ENCODE measurements at places on chromosomes 12 and 14. TPM values are rescaled to one million over a fixed set of nuclear protein-coding genes. Genes with fewer than 3 reads are reported as not detected.

- no peak for DNase-seq
Observed at GRCh38 chr14:71290301-71290700, 383.0 kb downstream of the PCNX1 start.

DNA sequence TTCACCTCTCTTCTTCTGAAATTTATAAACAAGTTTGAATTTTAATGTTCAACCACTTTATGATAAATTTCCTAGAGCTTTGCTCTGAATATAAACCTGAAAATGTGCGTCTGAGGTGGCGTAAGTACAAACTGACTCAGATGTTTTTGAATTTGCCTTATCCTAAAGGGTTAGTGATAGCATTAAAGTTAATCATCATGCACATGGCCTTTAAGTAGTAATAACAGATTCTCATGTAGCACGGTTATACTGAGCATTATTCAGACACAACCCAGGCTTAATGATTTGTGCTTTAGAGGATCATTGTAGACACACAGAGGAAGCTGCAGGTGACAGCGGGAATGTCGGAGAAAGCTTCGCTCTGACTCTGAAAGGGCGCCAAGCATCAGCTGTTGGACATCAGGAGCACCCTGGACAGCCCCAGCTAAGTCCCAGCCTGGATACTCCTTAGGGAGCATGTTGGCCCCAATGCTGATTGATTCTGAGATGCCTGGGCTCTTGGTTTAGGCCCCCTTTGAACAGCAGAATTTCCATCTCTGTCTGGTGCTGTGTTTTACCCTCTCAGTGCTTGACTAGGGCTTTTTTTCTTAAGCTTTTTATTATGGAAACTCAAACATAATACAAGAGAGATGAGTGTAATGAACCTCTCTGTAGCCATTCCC lies 91.1 kb downstream of the PLXNC1 start:
- no peak for DNase-seq

The DDX47 gene
- 56.9 TPM for total RNA-seq

GRCh38 chr14:33611405-33612196 lies 339.3 kb downstream of the EGLN3 start:
- DNase-seq, result no peak

GRCh38 chr12:7834701-7835100 lies 38.0 kb downstream of the SLC2A14 start:
- no peak for DNase-seq

GRCh38 chr12:125083072-125083471 lies 17.8 kb downstream of the AACS start:
- no peak for DNase-seq

GRCh38 chr14:89408907-89409700 lies 7.9 kb downstream of the FOXN3 start:
- peak; percentile 20 for DNase-seq

DNA sequence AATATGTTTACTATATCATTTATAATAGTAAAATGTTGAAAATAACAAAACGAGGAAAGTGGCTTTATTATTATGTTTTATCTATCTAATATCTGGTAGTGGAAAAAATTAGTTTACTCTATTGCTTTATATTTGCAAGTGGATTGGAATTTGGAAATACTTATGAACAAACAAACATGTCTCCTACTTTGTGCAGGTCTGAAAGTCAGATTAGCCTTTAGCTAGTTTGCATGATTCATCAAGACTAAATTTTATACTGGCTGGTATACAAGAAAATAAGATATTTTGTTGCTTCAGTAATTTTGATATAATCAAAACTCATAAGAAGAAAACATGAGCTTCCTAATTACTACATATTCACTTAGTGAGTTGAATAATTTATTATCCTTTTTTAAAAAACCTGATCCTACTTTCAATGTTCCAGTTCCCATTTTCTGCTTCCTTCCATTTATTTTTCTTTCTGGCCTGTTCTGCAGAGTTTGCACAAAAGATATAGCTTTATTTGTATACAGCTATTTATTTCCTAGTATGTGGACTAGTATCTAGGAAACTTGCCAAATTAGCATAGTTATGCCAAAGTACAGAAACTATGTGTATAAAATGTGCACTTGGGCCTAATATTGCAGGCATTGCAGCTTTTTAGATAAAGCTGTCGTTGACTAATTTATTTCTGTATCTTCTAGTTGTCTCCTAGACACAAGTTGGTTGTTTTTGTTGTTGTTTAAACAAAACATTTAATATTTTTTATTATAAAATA lies 122.0 kb downstream of the AKAP6 start:
- DNase-seq, result no peak

The ASPG gene
- not detected for total RNA-seq

GRCh38 chr12:19186722-19187661 lies 57.5 kb downstream of the PLEKHA5 start:
- DNase-seq, result no peak

DNA sequence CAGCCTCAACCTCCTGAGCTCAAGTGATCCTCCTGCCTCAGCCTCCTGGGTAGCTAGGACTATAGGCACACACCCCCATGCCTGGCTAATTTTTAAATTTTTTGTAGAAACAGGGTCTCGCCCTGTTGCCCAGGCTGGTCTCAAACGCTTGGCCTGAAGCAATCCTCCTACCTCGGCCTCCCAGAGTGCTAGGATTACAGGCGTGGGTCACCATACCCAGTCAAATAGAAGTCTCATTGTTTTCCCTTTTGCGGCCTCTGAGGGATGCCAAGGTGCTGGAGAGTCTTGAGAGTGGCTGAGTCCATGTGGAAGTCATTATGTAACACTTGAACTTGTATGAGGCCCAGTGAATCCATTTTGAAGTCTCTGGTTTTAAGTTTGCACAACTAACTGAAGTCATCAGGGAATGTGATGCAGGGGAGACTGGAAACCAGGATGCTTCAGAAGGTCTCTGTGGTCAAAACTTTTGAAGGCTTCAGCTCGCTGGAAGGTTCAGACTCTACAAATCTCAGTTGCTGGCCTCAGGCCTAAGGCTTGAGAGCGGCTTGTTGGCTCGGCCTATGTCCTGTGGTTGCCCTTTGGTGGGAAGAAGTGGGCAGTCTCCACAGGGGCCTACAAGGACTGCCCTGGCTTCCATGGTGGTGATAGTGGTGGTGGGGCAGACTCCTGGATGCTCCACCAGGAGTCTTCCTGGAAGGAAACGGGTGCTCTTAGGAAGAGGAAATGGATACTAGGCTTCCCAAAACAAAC lies 29.2 kb downstream of the GALNT16 start:
- no peak for DNase-seq

The LHX5 gene
- not detected for total RNA-seq

DNA sequence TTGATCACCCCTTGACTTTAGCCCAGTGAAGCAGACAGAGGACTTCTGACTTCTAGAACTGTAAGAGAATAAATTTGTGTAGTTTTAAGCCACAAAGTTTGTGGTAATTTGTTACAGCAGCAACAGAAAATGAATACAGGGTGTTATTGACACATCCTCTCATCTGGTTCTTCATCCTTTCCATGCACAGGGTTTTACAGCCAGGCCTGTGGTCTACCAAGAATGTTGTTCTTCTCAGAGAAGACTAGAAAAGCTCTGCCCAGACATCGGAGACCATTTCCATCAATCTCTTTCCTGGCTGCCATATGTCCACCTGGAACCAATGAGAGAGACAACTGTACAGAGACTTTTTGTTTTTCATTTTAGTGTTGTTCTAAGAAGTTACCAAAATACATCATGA lies 308.2 kb upstream of the AMIGO2 start:
- DNase-seq, result no peak

The RFX4 gene
- not detected for total RNA-seq

The KRT75 gene
- total RNA-seq, result not detected

The CRACR2A gene
- total RNA-seq, result 2.0 TPM

The ACOT6 gene
- not detected for total RNA-seq

- DNase-seq, result no peak
Observed at GRCh38 chr12:31017535-31017934, 56.1 kb upstream of the DDX11 start.

- DNase-seq, result peak; percentile 84
Observed at GRCh38 chr14:59360923-59361794, 104.0 kb downstream of the GPR135 start.

The CCDC177 gene
- not detected for total RNA-seq

The SPIC gene
- total RNA-seq, result not detected

DNA sequence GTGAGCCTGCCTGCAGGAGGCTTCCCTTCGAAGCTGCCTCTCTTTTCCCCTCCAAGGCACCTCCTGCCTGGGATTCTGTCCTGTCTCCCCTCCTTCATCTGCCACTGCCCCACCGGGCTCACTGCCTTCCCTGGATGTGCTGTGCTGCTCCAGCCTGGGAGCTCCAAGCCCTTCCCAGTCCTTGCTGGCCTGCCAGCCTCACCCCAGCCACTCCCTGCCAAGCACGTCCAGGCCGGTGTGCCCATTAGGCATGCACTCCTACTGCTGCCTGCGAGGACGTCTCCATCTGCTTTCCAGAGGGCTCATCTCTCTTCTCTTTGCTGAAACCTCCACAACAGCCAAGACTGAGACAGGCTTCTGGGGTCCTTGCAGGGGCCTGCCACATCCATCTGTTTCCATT lies 8.4 kb upstream of the SLC25A47 start:
- no peak for DNase-seq

The ACVR1B gene
- 9.4 TPM for total RNA-seq

DNA sequence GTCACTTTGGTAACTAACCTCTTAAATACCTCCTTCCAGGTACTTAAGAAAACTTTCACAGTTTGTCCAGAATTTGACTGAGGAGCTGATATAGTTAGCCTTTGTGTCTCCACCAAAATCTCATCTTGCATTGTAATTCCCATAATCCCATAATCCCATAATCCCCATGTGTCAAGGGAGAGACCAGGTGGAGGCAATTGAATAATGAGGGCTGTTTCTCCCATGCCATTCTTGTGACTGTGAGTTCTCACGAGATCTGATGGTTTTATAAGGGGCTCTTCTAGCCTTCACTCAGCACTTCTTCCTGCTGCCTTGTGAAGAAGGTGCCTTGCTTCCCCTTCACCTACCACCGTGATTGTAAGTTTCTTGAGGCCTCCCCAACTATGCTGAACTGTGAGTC lies 7.8 kb upstream of the NOVA1 start:
- DNase-seq, result no peak

- DNase-seq, result peak; percentile 92
Observed at GRCh38 chr14:37197421-37198272, at the start of gene MIPOL1. TSS of gene MIPOL1 (plus strand) at chr14:37197937. CDS start at chr14:37247889, 49,952 bp downstream.

GRCh38 chr14:64891839-64892375 lies 12.2 kb upstream of the SPTB start:
- DNase-seq, result no peak

- DNase-seq, result no peak
Observed at GRCh38 chr12:2264651-2265232, 212.0 kb downstream of the CACNA1C start.

- no peak for DNase-seq
Observed at GRCh38 chr12:108821407-108822397, 35.7 kb downstream of the SSH1 start.

The LRRC10 gene
- not detected for total RNA-seq

- no peak for DNase-seq
Observed at GRCh38 chr12:27866373-27867101, 86.5 kb upstream of the MANSC4 start.

- DNase-seq, result no peak
Observed at GRCh38 chr12:130701402-130701744, 14.7 kb downstream of the RIMBP2 start.

GRCh38 chr12:41108032-41108431 lies 80.1 kb upstream of the PDZRN4 start:
- DNase-seq, result peak; percentile 81

GRCh38 chr14:35342489-35343010 lies 50.4 kb downstream of the PSMA6 start:
- DNase-seq, result no peak

DNA sequence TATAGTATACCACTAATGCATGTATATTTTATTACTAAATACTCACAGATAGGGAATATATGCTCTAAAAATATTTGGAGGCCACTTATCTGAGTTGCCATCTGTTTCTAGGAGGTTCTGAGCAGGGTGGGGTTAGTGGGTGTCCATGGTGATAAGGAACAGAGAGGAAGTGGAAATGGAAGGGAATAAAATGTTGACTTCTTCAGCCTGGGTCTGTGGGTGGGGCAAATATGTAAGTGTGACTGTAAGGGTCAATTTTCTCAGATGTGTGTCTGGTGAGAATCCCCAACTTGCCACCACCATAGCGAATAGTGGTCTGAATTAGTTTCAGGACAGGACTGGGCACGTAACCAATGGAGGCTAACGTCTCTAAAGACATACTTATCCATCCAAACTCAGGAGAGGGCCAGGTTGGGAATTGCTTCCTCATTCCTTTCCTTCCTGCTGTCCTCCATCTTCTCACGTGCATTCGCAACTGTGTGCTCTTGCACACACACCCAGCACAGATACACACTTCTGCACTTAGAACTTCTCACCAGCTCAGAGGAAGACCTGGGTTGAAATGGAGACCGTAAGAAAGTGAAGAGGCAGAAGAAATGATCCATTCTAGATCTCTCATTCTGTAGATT lies 54.2 kb upstream of the GZMB start:
- DNase-seq, result no peak

GRCh38 chr14:70995211-70995610 lies 88.0 kb downstream of the PCNX1 start:
- DNase-seq, result no peak

- DNase-seq, result no peak
Observed at GRCh38 chr14:33390335-33390734, 451.7 kb downstream of the NPAS3 start.

The PYGL gene
- total RNA-seq, result 32.1 TPM

DNA sequence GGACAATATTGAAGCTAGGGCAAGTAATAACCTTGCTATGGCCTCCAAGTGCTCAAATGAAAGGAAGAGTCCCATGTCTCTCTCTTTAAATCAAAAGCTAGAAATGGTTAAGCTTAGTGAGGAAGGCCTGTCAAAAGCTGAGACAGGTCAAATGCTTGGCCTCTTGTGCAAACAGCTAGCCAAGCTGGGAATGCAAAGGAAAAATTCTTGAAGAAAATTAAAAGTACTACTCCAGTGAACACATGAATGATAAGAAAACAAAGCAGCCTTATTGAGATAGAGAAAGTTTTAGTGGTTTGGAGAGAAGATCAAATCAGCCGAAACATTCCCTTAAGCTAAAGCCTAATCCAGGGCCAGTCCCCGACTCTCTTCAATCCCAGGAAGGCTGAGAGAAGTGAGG lies 84.1 kb upstream of the PLEKHA5 start:
- DNase-seq, result no peak

- no peak for DNase-seq
Observed at GRCh38 chr12:25835385-25835784, 123.1 kb upstream of the RASSF8 start.

GRCh38 chr12:116043659-116044535 lies 233.6 kb downstream of the MED13L start:
- no peak for DNase-seq

GRCh38 chr14:85075694-85076476 lies 454.1 kb upstream of the FLRT2 start:
- DNase-seq, result no peak

The RIMBP2 gene
- 1.2 TPM for total RNA-seq

The PLEKHG3 gene
- 34.4 TPM for total RNA-seq

The LLPH gene
- 10.3 TPM for total RNA-seq

The HCAR2 gene
- not detected for total RNA-seq
